ENCODE measurements at places on chromosomes 3 and 15. TPM values are rescaled to one million over a fixed set of nuclear protein-coding genes. Genes with fewer than 3 reads are reported as not detected.

- no peak for DNase-seq
These were observed 62.8 kb downstream of the THBS1 start for GRCh38 chr15:39643727-39644126.

DNA sequence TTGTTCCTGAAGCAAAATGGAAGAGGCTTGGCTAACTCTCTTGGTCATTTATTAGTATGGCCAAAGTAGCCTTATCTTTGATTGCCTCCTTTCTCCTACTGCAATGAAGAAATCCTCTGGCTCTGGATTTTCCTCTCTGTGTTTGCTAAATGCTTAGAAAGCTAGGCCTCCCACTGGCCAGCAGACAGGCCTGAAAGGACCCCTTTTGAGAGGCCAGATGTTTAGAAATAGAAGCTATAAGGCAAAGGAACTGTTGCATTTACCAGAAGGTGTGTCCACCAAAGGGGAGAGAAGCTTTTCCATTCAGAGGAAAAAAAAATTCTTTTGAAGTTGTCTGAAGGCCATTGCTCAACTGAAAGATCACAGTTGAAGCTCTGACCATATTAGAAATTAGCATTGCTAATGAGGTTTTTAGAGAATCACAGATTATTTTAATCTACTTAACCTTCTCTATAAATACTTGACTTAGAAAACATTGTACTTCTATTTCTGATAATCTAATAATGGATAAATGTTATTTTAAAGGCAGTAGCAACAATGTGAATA lies 160.8 kb downstream of the SYNPR start:
- no peak for DNase-seq

Gene CNTN3
- not detected for total RNA-seq

GRCh38 chr3:123871946-123872345 lies 12.2 kb downstream of the MYLK start:
- no peak for DNase-seq

Gene CNTN4
- total RNA-seq, result not detected

- DNase-seq, result no peak
These were observed 54.2 kb upstream of the PIK3R4 start for GRCh38 chr3:130800829-130801228.

All from Panc1 (cell line).